HEK293T (cell line): ENCODE measurements at places on chromosomes 6 and 20.
A peak's percentile ranks its signal among the peaks of the same experiment; 100 is the strongest.

DNA sequence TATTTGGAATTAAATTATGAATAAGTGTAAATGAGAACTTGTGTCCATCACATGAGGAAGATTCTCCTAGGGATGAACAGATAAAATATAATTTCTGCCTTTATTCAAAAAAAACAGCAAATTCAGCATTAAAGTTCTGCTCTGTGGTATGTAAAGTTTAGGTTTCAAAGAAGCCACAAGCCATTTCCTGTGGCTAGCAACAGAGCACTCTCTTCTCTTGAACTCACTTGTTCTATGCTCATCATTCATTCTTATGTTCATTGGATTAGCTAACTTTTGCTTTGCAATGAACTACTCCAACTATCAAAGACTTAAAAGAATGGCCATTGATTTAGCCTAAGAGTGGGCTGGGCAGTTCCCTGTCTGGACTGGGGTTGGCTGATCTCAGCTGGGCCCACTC is 20.8 kb upstream of the SNRPB2 start:
- DNase-seq: no peak

DNA sequence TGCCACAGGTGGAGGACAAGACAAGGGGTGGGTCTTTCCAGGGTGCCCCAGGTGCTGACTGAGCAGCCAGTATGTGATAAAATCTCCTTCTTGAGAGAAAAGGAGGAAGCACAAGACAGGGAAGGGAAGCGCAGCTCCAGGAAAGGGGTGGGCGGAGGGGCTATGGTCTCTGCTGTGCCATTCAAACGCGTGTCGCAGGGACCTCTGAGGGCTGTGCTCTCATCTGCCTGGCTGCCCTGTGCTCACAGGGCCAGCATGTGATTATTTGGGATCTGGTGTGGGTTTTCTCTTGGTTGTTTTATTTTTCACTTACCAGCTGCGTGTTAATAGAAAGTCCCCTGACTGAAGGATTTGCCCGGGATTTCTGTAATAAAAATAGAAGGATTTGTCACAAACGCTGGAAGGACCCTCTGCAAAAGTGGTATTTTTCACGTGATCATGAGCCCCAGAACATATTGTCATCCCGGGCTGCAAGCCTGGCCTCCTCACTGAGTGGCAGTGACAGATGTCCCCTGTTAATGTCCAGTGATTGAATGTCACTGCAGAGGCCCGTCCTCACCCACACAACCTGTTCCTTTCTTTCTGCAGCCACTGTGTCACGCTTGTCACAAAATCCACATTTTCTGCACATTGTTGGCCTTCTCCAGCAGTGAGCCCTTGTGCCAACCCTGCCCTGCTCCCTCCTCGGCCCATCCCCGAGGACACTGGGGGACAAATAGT is 35.0 kb upstream of the VSX1 start:
- no peak for DNase-seq

DNA sequence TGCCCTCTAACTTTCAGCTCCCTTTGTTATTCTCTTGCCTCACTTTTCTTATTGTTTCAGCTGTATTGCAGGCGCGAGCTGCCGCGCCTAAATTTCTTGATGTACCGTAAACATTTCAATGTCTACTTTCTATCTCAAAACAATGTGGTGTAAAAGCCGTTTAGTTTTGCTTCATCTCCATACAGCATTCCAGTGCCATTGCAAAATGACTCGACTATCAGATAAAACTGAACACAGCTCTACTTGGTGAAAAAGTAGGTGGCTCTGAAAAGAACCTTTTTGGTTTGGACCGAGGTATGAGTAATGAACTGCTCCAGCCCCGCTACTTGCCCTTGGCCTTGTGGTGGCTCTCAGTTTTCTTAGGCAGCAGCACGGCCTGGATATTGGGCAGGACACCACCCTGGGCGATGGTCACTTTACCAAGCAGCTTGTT is 74.6 kb downstream of the OR2B2 start:
- DNase-seq: no peak

DNA sequence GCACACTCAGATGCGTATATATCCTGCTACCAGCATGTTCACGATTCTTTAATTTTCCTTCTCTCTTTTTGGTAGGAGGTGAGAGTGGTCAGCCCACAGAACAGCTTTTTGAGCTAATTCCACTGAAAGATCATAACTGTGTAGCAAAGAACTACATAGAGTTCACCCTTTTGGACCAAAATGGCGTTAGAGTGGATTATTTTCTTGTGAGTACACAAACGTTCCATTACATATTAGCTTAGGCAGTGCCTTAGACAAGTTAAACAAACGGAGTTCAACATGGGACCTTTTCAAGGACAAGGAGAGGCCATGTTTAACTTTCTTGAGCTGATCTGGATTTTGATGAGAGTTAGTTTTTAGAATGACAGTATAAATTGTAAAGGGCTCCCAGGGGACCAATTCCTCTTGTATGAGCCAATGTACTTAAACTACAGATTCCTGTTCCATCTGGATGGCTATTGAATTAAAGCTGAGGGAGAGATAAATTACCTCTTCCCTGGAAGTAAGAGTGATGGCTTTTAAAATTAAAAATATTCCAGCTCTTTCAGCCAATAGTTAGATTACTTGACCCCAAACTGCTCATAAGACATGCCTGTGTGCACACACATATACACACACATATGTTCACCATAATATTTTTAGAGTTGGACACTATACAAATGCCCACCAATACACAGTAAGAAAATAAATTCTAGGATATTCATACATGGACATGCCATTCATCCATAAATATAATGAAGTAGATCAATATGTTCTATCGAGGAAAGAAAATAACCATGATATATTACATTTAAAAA is 25.6 kb upstream of the ARMH2 start:
- DNase-seq: no peak

GRCh38 chr6:9646342-9647070 is 768.4 kb downstream of the TFAP2A start:
- DNase-seq: no peak

DNA sequence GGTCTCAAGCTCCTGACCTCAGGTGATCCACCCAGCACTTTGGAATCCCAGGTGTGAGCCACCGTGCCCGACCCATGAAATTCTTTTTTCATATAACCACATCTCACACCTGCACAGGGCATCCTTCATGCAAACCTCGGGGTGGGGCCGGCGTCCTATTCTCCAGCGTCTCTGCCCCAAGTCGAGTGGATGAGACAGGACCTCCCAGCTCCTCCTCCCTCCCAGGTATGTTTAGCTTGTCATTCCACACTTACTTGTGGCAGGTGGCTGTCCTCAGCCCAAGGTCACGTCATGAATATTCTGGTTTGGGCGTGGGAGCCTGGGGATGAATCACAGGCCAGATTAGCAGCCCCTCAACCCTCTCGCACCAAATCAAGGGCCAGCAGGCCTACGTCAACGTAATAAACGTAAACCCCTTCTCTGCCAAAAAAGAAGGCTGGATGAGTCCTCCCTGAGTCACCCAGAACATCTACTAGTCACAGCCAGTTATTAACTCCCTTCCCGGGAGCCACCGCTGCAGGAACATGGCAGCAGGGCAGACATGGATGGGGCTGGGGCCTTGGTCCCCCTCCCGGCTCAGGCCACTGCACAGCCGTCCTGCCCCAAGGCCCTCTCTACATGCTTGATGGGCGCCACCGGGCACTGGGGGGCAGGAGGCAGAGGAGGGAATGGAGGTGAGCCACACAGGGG is 91.7 kb downstream of the YTHDF1 start:
- no peak for DNase-seq

GRCh38 chr20:12047838-12048432 is 130.2 kb downstream of the BTBD3 start:
- DNase-seq: no peak

GRCh38 chr6:56259234-56260077 is 12.1 kb upstream of the COL21A1 start:
- no peak for DNase-seq

GRCh38 chr6:35296931-35297600 is 552 bp upstream of the DEF6 start:
- no peak for DNase-seq

DNA sequence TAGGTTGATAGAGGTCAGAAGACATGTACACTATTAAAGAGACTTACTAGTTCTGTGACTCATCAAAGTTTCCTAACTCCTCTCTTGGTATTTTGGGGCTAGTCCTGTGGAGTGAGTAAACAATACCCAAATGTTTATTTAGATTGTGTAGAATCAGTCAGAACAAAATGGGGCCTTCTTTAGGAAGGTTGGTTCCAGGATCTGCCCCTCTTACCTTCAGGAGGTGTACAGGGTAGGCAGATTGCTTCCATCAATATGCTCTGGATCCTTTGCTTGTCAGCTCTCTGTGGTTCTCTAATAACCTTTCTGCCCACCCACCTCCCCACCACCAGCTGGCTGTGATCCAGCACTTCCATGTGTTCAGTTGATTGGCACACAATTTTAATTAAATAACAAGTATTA is 107.0 kb downstream of the POPDC3 start:
- no peak for DNase-seq

DNA sequence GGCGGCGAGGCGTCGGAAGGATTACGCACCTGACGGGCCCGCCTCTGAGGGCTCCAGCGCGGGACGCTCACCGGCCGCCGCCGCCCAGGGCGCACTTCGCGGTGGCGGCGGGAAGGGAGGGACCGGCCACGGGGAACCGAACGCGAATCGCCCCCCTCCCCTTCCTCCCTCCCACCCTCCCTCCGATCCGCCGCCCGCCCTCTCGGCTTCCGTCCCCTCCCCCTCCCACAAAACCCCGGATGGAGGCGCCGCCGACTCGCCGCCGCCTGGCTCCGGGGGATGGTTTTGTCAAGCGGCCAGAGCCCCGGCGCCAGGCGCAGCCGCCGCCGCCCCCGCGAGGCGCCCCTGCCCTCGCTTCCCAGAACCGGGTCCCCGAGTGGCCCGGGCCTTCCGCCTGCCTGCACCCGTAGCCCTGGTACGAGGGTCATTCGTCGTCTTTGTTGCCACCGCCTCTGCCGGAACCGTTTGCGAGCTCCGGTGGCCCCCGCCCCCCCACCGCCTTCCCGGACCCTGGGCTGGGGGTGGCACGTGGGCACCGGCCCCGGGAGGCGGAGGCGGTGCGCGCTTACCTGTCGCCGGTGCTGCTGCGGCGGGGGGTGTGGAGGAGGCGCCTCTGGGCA is 398 bp downstream of the ZBTB2 start:
- DNase-seq: peak; percentile 72

- peak; percentile 27 for DNase-seq
These were observed 29.9 kb downstream of the ADTRP start for GRCh38 chr6:11748591-11749210.

GRCh38 chr6:84825461-84825860 is 61.1 kb upstream of the TBX18 start:
- DNase-seq: no peak

DNA sequence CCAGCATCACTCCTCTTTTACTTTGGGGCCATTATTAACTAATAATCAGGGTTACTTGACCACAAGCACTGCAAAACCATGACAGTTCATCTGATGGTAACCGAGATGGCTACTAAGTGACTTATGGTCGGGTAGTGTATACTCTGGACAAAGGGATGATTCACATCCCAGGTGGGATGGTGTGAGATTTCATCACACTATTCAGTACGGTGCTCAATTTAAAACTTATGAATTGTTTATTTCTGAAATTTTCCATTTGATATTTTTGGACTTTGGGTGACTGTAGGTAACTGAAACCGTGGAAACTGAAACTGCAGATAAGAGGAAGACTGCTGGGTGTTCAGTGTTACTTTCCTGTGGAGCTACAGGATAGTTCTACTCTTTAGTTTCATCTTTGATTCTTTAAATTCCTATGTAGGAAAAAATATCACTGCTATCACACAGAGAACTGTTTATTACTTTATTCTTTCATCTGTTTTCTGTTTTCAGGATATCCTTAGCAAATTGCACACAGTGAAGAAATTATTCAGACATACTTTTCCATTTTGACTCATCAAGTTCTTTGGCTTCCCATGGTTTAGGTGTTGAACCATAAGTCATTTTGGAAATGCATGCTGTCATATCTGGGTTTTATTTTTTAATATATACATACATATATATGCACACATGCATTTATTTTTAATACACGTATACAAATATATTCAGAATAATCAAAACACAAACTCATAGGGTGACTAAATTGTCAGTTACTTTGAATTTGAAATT is 59.1 kb upstream of the C20orf144 start:
- DNase-seq: no peak

- DNase-seq: no peak
These were observed 78.7 kb upstream of the MYL9 start for GRCh38 chr20:36462440-36463211.

DNA sequence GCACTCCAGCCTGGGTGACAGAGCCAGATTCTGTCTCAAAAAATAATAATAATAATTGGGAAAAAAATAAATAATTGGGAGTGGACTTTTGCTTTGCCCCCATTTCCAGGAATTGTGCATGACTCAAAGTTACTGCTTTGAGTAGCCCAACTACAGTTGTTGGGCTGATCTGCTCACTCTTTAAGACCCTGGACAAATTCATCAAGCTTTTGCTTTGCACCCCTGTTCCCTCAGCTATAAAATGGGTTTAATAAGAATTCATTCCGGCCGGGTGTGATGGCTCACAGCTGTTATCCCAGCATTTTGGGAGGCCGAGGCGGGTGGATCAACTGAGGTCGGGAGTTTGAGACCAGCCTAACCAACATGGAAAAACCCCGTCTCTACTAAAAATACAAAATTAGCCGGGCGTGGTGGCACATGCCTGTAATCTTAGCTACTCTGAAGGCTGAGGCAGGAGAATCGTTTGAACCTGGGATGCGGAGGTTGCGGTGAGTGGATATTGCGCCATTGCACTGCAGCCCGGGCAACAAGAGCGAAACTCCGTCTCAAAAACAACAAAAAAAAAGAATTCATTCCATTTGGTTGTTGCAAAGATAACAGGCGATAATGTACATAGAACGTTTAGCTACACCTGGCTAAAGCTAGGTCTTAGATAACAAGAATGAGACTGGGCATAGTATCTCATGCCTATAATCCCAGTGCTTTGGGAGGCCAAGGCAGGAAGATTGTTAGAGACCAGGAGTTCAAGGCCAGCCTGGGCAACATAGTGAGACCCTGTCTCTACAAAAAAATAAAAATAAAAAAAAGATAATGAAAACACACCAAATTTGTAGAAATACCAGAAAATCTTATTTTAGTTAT is 87.9 kb upstream of the ZNF217 start:
- DNase-seq: no peak

DNA sequence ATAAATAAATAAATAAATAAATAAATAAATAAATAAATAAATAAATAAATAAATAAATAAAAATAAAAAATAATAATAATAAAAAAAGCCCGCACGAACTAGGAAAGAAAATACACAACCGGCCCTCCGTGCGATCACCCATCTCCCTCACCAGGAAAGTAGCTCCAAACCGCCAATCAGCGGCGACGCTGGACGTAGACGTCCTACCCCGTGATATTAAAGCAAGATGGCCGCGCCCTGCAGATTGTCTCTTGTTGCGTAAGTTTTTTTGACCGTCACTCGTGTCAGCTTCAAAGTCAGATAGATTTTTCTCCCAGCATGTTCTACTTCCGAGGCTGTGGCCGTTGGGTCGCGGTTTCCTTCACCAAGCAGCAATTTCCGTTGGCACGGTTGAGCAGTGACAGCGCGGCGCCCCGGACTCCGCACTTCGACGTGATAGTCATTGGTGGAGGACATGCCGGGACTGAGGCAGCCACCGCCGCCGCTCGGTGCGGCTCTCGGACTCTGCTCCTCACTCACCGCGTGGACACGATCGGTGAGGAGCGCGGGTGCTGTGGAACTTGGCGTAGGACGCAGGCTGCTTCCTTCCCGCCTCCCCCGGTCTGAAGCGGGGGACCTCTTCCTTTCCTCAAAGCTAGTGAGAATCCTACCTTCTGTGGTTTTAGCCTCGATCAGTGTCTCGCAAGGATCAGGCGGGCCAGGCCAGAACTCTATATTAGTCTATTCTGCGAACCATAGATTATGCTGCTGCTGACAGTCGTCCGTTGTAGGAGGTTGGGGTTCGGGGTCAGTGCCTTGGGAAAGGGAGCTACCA is at the start of gene MTO1:
TSS of gene MTO1 (plus strand) at position 201 of the 814 bp plus-strand sequence. CDS start at position 319, 118 bp downstream.
- peak; percentile 86 for DNase-seq

GRCh38 chr20:50874111-50874757 is 57.0 kb downstream of the ADNP start:
- no peak for DNase-seq
